ENCODE measurements at places on chromosomes 6 and 20.

DNA sequence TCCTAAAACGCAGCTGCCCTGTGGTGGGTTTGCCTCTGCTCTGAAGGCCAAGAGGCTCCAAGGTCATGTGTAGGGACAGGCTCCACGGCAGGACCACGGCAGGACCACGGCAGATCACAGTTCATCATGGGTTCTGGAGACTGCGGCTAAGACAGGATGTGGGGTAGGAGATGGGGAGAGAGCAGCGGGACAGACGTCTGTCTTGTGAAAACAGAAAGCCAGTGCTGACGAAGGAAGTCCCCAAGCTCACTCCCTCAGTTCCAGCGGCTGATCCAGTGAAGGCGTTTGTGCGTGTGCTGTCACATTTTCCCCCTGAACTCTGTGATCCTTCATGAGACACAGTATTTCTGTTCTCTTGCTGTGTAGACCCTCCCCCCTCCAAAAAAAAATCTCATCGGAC, 67.9 kb upstream of the PTGIS start:
- no peak for DNase-seq

- DNase-seq, result peak; percentile 49
Observed at GRCh38 chr20:24968278-24968800, 19.3 kb downstream of the CST7 start.

DNA sequence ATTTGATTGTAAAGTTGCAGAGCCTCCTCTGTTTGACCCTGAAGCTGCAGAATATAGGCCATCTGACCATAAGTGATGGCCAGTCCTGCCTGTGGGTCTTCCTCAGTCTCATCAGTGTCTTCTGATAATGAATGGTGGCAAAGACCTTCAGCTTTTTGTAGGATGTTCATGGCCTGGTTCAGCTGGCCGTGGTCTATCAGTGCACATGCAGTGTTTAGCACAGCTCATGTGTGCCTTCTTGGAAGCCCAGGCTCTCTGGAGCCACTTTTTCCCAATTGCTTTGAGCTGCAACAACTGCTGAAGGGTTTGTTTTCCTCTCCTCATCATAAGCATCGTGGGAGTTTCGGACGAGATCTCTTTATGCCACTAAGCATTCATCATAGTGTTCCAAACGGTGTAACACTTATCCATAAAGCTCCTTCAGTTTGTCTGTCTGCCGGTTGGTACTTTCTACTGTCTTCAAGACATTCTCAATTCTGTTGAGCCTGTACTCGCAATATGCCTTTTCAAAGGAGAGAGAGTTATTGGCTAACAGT, 70.1 kb upstream of the TULP4 start:
- no peak for DNase-seq

DNA sequence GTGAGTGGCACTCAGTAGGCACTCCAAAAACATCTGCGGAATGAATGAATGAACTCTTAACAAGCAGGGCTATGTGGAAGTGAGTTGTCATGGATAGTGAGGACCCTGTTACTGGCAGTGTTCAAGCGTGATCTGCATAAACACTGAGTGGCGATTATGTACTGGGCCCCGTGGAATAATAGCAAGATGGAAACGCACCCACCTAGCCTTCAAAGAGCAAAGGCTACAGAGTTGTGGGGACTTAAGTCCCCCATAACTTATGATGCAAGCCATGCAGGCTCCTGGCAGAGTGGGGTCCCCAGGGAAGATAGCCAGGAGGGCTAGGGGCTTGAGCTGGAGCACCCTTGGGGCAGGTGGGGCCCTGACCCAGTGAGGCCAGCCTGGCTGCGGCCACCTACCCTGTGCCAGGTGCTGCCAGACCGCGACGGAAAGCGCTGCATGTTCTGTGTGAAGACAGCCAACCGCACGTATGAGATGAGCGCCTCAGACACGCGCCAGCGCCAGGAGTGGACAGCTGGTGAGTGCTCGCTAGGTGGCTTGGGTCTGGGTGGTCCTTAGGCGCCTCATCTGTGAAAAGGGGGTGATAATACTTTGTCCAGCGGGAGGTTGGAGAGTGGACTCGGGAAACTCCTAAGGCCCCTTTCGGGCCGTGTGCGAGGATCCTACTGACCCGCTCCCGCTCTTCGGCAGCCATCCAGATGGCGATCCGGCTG, 20.0 kb downstream of the DEF6 start:
- DNase-seq, result peak; percentile 36

DNA sequence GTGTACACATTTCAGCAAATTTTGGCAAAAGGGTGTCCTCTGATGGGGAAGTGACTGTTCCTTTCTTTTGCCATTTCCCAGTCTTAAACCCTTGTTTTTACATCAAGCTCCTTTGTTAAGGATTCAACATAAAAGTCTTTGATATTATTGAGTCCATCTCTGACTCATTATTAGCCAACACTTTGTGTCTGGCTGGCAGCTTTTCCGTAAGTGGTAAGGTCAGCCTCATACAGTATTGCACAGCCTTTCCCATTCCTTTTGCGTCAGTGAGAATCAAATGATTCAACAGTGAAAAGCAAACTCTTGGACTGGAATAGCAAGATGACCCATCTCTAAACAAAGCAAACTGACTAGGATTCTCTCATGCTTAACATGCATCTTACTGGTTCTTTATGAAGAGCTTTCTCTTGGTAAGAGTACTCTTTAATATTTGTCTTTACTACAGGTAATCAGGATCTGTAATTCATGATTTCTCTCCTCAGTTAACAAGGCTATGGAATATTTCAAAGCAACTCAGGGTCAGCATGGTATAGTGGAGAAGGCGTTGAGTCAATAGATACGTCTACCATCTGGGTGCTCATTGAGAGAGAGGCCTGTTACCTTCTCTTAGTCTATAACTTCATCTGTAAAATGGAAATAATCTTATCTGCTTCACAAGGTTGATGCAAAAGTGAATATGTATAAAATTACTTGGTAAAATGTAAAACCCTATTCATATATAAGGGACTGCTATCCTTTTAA, 183.6 kb downstream of the PRL start:
- DNase-seq, result no peak

GRCh38 chr20:12455148-12455547, 537.5 kb downstream of the BTBD3 start:
- DNase-seq, result no peak

GRCh38 chr6:106094261-106094963, 8.3 kb downstream of the PRDM1 start:
- DNase-seq, result no peak

DNA sequence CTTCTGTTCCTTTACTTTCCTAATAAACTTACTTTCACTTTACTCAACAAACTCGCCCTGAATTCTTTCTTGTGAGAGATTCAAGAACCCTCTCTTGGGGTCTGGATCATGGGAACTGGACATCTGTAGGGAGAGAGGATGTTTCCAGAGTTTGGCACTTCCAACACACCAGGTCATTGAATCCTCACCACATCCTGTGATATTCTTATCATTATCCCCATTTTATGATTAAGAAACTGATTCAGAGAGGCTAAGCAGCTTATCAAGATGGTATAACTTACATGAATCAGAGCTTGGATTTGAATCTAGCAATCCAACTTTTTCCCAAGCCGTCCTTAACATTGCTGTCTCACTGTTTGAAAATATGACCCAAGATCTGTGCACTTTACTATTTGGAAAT, 15.5 kb downstream of the PPIL6 start:
- DNase-seq, result no peak

- DNase-seq, result no peak
Observed at GRCh38 chr6:150198532-150198931, 55.7 kb downstream of the PPP1R14C start.

GRCh38 chr6:155330922-155331321, 16.6 kb upstream of the TFB1M start:
- DNase-seq, result no peak

DNA sequence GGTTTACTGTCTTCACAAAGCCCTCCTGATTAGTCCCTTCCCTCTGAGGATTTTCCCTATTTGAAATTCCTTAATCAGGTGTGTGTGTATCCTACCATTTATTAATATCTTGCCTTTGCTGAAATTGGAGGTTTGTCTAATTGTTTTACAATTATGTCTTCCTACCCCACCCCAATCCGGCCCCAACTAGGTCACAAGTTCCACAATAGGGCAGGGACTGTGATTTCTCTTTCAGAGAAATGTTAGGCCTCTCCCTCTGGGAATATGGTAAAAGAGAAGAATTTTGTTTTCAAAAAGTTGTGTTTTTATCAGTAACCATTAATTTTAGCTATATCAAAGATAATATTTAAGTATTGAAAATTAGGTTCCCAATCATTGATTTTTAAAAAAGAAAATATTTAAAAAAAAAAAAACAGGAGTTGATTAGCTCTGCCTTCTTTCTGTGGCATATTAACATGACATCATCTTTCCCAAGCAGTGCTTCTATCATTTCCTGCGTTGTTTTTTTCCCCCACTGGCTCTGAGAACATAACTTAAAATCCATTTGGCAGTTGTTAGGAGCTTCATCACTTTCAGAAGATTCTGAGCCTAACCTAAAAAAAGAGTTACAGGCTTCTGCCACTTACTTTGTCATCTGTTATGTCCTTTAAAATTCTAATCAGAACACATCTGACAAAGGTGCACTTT, 36.1 kb downstream of the BLOC1S5 start:
- no peak for DNase-seq

- DNase-seq, result no peak
Observed at GRCh38 chr6:143283887-143284645, 166.4 kb downstream of the ADAT2 start.

GRCh38 chr6:94645191-94645590, 932.1 kb upstream of the MANEA start:
- no peak for DNase-seq

DNA sequence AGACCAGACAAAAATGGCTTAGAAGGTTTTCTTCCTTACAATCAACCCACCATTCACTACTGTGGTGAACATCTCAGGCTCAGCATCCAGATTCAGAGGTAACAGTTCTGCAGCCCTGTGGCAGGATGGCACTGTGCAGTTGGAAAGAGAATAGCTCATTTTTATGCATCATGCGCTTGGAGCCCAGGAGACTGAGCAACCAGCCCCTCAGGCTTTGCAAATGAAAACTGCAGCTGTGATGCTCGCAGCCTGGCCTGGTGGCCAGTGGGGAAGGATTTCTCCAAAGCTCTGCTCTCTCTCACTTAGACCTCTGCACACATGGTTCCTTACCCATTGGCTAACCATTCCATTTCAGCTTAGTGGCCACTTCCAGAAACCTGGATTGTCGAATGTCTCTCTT, 45.8 kb downstream of the GABRR2 start:
- no peak for DNase-seq

- DNase-seq, result no peak
Observed at GRCh38 chr20:32829311-32830005, 9.7 kb downstream of the MAPRE1 start.

DNA sequence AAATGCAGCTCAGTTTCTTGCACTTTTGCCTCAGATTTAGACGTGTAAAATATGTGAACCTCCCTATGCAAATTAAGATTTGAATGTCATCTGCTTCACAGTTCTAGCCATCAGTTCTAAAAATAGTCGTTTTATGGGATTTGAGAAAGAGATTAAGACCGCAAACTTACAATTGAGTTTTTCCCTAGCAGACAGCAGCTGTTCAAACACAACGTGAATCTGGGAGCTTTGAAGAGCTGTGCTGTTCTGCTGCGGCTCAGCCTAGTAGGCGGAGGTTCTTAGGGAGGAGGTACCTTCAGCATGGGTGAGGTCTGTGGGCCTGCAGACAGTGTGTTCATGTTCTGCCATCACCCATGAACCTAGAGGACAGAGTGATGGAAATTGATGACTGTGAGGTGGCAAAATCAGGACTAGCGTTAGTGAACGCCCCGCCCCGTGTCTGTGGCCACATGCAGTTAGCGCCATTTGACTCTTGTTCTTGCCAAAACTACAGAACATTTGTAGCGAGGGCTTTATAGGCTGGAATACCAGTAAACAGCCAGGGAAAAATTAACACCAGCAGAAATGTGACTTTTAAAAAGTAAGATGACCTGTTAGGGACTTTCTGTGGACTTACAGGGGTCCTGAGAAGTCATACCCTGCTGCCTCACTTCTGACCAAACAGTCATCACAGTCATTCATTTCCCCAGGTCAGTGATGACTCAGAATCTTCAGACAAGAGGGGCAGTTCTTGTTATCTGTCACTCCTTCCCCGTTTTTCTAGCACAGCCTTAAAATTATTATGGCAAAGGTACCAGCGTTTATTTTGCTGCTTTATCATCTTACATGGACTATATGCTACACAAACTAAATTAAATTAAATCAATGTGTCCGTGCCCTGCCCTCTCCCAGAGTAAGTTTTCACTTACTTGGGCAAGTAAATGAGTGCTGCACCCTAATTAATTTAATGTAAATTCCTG, 84.3 kb upstream of the TMEM181 start:
- peak; percentile 98 for DNase-seq

GRCh38 chr6:11515763-11516162, 21.8 kb upstream of the TMEM170B start:
- DNase-seq, result no peak

DNA sequence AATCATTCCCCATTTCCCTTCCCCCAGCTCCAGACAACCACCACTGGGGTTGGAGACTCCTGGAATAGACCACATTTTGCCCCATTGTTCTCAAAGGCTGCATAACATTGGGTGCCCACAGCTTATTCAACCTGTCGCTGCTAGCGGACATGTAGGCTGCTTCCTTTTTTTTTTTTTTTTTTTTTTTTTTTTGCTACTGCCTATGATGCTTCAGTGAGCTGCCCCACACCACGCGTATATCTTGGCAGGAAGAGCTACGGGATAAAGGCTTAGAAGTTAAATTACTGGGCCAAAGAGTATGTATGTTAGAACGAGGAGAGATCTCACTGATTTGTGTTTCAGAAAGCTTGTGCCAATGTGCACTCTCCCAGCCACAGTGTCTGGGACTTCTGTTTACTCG, 7.0 kb downstream of the LBP start:
- DNase-seq, result no peak

DNA sequence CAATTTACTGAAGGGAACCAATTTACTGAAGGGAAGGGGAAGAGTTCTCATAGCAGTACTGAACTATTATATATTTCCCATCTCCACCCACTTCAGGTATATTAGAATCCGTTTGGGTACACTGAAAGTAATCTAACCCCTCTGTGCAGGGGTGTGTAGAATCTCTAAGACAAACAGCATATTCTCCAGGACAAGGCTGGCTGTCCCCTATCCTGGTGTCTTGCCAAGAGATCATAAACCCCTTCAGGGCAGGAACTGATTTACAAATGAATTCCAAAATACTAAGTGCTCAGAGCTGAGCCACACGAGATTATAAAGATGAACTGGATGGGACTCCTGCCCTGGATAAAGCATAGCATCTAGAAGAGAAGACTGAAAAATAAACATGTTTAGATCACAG, 9.2 kb downstream of the ASF1A start:
- DNase-seq, result no peak

DNA sequence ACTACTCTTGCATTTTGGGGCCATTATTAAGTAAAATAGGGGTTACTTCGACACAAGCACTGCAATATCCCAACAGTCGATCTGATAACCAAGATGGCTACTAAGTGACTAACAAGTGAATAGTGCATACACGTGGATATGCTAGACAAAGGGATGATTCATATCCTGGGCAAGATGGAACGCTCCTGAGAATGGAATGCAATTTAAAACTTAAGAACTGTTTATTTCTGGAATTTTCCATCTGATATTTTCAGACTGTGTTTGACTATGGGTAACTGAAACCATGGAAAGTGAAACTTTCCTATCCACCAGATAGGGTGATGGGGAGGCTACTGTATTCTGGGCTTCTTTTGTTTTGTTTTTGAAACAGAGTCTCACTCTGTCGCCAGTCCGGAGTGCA, 66.5 kb downstream of the ILRUN start:
- DNase-seq, result no peak

All from NCI-H1105 (cell line).